ENCODE measurements at places on chromosomes 12 and 14. TPM values are rescaled to one million over a fixed set of nuclear protein-coding genes. Genes with fewer than 3 reads are reported as not detected.

GRCh38 chr12:72271451-72272090 is 599 bp upstream of the TRHDE start:
- H3K27ac ChIP-seq: no peak overlapping the region
- peaks cover 60% of the 10 kb centered on the region for H3K27me3 ChIP-seq
- H3K4me3 ChIP-seq: peak overlapping the region; percentile 57
- peaks cover 12% of the 10 kb centered on the region for H3K4me1 ChIP-seq

GRCh38 chr12:85642288-85642687 is 193.9 kb downstream of the RASSF9 start:
- no peak overlapping the region for H3K4me3 ChIP-seq
- no peak overlapping the region for H3K27ac ChIP-seq
- no peaks in the 10 kb centered on the region for H3K4me1 ChIP-seq
- no peaks in the 10 kb centered on the region for H3K27me3 ChIP-seq
- no peak for DNase-seq

DNA sequence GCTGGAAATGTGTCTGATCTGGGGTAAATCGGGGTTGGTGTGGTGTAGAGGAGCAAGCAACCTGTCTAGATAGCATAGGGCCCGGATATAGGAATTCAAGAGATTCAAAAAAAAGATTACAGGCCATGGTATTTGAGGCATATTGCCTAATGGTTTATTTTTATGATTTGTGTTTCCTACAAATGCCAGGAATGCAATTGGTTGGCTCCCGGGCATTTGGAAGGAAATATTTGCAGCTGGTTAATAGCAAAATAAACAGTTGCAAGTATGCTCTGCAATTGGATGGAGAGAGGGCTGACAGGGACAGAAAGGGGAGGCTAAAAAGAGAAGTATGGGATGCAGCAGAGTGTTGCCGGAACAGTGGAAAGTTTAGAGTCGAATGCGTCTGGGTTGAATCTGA is 315.6 kb upstream of the ATP2B1 start:
- H3K4me3 ChIP-seq: no peak overlapping the region
- H3K36me3 ChIP-seq: no peaks in the 10 kb centered on the region
- DNase-seq: no peak
- peaks cover 4% of the 10 kb centered on the region for H3K4me1 ChIP-seq
- no peaks in the 10 kb centered on the region for H3K27me3 ChIP-seq

GRCh38 chr12:51884676-51885229 is 3.1 kb upstream of the ANKRD33 start:
- peaks cover 10% of the 10 kb centered on the region for H3K27me3 ChIP-seq
- no peaks in the 10 kb centered on the region for H3K36me3 ChIP-seq
- H3K27ac ChIP-seq: no peak overlapping the region
- H3K4me3 ChIP-seq: no peak overlapping the region
- peaks cover 15% of the 10 kb centered on the region for H3K4me1 ChIP-seq

DNA sequence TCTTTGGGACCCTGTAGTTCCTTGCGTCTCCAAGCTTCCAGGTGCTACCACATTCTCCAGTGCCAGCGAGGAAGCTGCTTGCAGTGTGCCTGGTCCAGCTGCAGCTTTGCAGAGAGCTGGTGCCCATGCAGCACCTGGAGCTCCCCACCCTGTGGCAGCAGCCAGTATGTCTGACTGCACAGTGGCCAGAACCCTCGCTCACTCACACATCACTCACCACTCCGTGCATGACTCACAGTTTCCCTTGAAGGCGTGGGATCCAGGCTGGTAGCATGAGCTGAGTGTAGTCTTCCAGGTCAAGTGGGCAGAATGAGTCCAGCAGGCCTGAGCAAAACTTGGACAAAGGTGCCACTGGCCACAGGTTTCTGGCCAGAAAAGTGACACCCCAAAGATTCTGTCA is 33.6 kb downstream of the SDR9C7 start:
- no peaks in the 10 kb centered on the region for H3K36me3 ChIP-seq
- no peak overlapping the region for H3K27ac ChIP-seq
- no peaks in the 10 kb centered on the region for H3K4me1 ChIP-seq
- no peak overlapping the region for H3K4me3 ChIP-seq
- peak; percentile 81 for DNase-seq
- no peaks in the 10 kb centered on the region for H3K27me3 ChIP-seq

- H3K36me3 ChIP-seq: no peaks in the 10 kb centered on the region
- H3K4me3 ChIP-seq: no peak overlapping the region
- H3K27me3 ChIP-seq: no peaks in the 10 kb centered on the region
Observed at GRCh38 chr14:85428926-85429325, 101.0 kb upstream of the FLRT2 start.

GRCh38 chr12:40469736-40470135 is 222.5 kb upstream of the CNTN1 start:
- no peak overlapping the region for H3K4me3 ChIP-seq
- H3K27me3 ChIP-seq: no peaks in the 10 kb centered on the region
- no peaks in the 10 kb centered on the region for H3K36me3 ChIP-seq
- no peak overlapping the region for H3K27ac ChIP-seq

- DNase-seq: no peak
- no peak overlapping the region for H3K4me3 ChIP-seq
- no peak overlapping the region for H3K27ac ChIP-seq
- H3K27me3 ChIP-seq: peaks cover 32% of the 10 kb centered on the region
Observed at GRCh38 chr14:95760596-95760995, 46.7 kb upstream of the TCL1A start.

GRCh38 chr12:6768990-6769389 is 2.8 kb downstream of the PTMS start:
- H3K27me3 ChIP-seq: no peaks in the 10 kb centered on the region
- peaks cover 83% of the 10 kb centered on the region for H3K4me1 ChIP-seq
- DNase-seq: no peak

DNA sequence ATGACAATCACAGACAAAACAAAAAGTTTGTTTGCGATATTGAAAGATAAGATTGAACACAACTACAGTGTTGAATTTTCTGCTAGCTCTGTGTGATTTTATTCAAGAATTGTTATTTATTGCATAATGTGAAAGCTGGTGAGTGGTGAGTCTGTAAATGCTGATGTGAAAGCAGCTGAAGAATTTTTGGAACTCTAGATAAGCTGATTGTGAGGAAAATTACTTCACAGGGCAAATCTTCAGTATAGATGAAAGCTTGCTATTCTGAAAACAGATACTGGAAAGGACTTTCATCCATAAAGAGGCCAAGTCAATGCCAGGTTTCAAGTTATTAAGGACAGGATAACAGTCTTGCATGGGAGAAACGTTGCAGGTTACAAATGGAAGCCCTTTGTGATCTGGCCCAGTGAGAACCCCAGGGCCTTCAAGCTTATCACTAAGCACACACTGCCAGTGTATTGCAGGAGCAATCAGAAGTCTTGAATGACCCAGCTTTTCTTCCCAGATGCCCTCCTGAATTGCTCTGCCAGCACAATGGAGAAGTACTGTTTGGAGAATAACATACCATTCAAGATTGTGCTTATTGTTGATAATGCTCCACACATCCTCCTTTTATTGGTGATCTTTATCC is 153.7 kb downstream of the PCNX1 start:
- peaks cover 46% of the 10 kb centered on the region for H3K36me3 ChIP-seq
- H3K27me3 ChIP-seq: no peaks in the 10 kb centered on the region
- H3K4me1 ChIP-seq: no peaks in the 10 kb centered on the region
- H3K27ac ChIP-seq: no peak overlapping the region
- DNase-seq: no peak

DNA sequence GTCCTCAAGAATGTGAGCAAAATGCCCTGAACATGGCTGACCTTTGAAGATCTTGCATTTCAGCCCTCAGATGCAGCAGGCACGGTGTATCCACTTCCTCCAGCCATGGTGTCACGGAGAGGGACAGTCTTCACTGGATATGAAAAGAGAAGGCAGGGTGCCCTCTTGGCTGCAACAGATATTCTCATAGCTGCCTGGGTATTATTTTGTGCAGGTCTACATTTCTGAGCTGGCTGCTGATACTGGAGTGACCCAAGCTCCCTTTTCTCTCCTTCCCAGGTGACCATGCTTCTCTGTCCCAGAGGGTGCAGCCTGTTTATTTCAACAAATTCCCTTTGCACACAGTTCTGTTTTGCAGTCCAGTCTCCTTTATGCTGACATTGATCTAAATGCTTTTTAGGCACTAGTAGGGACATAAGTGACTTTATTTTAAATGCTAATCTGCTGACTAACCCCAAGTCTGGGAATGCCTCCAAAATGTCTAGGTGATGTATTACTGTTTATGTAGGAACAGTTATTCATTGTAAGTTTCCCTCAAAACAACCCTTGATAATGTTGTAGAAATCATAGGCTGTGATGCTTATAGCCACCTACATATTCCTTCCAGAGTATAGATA is 17.4 kb upstream of the PYGL start:
- no peak for DNase-seq
- no peaks in the 10 kb centered on the region for H3K27me3 ChIP-seq
- H3K36me3 ChIP-seq: no peaks in the 10 kb centered on the region
- peaks cover 40% of the 10 kb centered on the region for H3K4me1 ChIP-seq
- H3K4me3 ChIP-seq: peak overlapping the region; percentile 5

TTC6 gene
- total RNA-seq: not detected

ERO1A gene
- total RNA-seq: 38.8 TPM

B3GNT4 gene
- total RNA-seq: not detected

HOXC11 gene
- not detected for total RNA-seq

CEBPE gene
- not detected for total RNA-seq

FBXO33 gene
- total RNA-seq: 21.9 TPM

SLC5A8 gene
- not detected for total RNA-seq

HOXC12 gene
- total RNA-seq: not detected

PSEN1 gene
- 39.0 TPM for total RNA-seq

Measured in esophagus muscularis mucosa (tissue), 4 donors.